Activated T-helper 17 cell treated with anti-CD3 and anti-CD28 coated beads, Interleukin-2, amount 50 U/mL, for 72 hours (primary cell): ENCODE measurements at places on chromosomes 7 and 10. TPM values are rescaled to one million over a fixed set of nuclear protein-coding genes. Genes with fewer than 3 reads are reported as not detected.

Gene CPA4
- total RNA-seq: 0.22 TPM

Gene PIK3CG
- 25.7 TPM for total RNA-seq

Gene MSMB
- total RNA-seq: not detected

Gene EBLN1
- not detected for total RNA-seq

Gene ATOH7
- total RNA-seq: not detected

Gene NODAL
- not detected for total RNA-seq

Gene ADO
- total RNA-seq: 11.5 TPM
